ENCODE measurements at places on chromosomes 7 and 10.

GRCh38 chr7:149865437-149865836 is 8.3 kb upstream of the ATP6V0E2 start:
- no peak for DNase-seq

GRCh38 chr7:42144604-42145003 is 92.4 kb downstream of the GLI3 start:
- no peak for DNase-seq

DNA sequence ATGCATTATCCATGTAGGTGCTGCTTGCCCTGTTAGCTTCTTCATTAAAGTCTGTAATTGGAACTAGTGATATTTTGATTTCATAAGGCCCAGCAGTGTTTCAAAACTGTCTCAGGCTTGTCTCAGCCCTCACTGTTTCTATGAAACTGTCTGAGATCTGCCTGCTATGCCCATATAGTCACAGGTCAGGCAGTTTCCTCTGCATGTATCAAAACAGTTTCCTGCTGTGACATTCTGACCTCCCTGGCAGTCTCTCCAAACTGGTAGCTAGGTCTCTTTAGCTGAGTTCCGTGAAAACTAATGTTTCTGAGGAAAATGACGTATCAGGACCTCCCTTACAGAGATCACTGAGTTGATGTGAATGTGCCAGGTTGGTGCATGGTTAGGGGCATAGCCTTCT is 18.9 kb upstream of the SEMA3D start:
- DNase-seq, result no peak

GRCh38 chr7:47332213-47332612 is 249.7 kb downstream of the TNS3 start:
- no peak for DNase-seq

DNA sequence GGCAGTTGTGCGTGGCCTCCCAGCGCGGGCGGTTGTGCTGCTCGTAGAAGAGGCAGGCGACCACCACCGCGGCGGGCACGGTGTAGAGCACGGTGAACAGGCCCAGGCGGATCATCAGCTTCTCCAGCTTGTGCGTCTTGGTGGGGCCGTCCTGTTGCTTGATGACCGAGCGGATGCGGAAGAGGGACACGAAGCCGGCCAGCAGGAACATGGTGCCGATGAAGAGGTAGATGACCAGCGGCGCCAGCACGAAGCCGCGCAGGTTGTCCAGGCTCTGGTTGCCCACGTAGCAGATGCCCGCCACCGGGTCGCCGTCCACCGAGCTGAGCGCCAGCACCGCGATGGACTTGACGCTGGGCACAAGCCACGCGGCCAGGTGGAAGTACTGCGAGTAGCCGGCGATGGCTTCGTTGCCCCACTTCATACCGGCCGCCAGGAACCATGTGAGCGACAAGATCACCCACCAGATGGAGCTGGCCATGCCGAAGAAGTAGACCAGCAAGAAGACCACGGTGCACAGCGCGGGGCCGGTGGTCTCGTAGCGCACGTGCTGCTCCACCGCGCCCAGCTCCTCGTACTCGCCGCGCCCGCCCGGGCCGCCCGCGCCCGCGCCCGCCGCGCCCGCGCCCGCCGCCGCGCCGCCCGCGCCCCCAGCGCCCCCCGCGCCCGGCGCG is 2.2 kb downstream of the FZD8 start:
- DNase-seq, result peak; percentile 37

GRCh38 chr10:14562218-14563075 is 212.2 kb downstream of the FAM107B start:
- DNase-seq, result peak; percentile 59

DNA sequence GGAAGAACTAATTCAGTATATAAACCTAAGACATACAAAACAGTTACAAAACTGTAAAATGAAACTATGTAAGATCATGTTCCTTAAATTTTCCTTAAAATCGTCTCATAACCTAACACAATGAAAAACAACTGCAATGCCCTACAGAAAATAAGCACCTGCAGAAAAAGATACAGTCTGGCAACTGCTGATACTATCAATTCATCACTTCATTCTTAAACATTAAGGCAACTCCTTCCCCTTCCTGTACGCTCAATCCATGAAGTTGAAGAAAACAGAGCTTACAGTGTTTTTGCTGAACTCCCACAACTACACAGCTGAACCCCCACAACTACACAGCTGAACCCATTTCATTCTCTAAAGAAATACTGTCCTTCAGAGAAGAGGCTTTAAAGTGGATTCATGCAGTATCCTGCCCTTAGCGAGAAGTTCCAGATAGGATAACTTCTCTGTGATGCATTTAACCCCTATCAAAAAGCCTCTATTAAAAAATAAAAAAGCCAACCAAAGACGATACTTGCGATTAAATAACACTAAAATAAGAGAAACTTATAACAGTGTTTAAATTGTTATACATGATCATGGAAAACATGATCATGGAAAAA is 50.0 kb downstream of the JMJD1C start:
- no peak for DNase-seq

GRCh38 chr10:126283307-126283706 is 105.0 kb downstream of the ADAM12 start:
- DNase-seq, result no peak

- no peak for DNase-seq
Observed at GRCh38 chr10:1860351-1860750, 123.0 kb upstream of the ADARB2 start.

DNA sequence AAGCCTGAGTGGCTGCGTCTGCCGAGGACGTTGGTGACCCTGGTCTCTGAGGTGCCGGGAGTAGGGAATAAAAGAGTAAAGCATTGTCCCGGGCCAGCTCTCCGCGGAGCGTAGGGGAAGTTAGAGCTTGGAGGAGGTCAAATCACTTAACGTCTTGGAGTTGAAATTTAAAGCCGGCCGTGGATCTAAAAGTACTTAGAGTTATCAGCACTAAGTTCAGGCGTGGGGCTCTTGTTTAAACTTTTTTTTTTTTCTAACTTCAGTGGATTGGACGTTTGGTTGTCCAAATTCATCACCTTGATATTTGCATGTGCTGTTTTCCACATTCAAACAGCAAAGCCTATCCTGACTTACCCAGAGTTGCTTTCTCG is 700 bp downstream of the NIPSNAP2 start:
- DNase-seq, result no peak

DNA sequence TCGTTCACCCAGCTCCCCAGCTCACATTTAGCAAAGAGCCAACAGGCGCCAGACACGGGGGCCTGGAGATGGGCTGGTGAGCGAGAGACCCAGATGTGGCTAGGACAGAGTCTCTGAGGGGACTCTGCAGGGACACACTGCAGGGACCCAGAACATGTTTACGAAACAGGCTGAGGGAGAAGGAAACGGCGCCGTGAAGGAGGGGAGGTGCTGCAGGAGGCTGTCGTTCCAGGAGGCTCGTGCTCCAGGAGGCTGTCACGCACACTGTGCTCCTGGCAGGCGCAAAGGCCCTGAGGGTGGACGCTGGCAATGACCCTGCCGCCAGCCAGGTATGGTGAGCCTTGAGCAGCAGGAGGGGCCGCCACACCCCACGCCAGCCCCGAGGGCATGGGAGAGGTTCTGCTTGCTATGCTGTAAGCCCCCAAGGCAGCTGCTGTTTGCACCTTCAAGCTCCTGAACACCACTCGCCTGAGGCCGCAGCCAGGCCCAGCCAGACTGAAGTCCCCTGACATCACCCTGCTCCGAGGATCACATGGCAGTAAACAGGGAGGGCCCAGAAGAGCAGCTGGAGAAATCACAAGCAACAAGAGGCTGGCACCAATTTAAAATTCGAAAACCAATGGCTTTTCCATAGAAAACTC is 27.3 kb downstream of the ADAP1 start:
- DNase-seq, result no peak

- DNase-seq, result no peak
Observed at GRCh38 chr7:131521651-131522163, 34.7 kb downstream of the PODXL start.

DNA sequence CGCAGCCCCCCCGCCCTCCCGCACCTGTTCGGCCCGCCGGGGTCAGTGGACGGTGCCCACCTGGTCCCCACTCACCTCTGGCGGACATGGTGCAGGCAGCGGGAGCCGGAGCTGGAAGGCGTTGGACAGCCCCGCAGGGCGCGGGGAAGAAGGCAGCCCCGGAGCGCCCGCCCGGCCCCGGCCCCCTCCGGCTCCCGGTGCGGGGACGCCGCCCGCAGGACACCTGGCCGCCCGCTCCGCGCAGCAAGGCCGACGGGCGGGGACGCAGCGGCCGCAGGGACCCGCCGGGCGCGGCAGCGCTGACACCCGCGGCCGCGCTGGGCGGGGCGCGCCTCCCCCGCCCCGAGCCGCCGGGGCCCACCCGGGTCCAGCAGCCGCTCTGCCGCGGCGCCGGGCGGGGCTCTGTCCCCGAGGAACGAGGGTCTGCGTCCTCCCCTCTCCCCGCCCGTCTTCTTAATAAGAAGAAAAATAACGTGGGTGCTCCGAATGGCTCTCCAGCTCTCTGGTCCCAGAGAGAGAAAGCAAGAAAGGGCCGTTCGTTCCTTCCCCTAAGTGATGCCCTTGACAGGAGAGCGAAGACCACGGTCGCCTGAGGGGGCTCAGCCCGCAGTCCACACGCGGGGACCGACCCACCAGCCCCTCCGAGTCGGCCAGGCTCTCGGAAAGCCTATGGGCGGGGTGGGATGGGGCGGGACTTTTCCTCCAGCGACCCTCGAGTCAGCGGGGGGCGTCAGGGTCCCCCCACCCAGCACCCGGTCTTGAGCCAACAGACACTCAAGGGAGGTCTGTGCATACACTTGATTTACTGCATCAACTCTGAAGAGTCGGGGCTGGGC is 53.4 kb upstream of the FHIP2A start:
- peak; percentile 55 for DNase-seq

DNA sequence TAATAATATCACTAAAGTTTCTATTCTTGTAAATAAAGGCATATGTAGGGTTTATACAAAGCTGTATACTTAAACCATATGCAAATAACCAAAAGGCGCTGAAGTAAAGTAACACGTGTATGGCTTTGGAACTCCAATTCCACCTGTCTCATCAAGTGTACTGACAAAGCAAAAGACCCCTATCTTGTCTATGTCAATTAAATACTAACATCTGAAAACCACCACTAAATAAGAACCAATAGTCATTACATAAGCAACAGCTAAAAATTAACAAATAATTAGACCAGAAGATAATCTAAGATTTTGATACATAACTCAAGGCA is 93.9 kb downstream of the KMT2C start:
- DNase-seq, result no peak

- no peak for DNase-seq
Observed at GRCh38 chr10:74293686-74294371, 142.8 kb downstream of the ADK start.

- no peak for DNase-seq
Observed at GRCh38 chr10:61970182-61971002, 68.9 kb downstream of the ARID5B start.

GRCh38 chr10:2619916-2620315 is 447.4 kb upstream of the PFKP start:
- DNase-seq, result no peak

DNA sequence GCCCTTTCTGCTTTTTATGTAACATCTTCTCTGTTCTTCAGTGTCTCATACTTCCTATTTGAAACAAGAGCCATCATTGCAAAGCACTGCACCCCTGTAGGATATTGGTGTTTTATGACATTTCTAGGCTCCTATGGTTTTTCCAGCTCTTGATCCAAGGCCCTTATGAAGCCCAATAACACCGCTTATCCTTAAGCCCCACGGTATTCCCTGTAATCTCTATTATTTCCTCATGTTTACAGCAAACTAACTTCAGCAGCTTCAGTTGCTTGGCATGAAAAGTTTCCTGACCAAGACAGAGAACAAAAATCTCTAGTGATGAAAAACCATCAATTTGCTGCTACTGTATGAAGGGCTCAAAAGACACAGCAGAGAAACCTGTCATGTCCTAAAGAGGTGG is 34.1 kb upstream of the TES start:
- DNase-seq, result no peak

DNA sequence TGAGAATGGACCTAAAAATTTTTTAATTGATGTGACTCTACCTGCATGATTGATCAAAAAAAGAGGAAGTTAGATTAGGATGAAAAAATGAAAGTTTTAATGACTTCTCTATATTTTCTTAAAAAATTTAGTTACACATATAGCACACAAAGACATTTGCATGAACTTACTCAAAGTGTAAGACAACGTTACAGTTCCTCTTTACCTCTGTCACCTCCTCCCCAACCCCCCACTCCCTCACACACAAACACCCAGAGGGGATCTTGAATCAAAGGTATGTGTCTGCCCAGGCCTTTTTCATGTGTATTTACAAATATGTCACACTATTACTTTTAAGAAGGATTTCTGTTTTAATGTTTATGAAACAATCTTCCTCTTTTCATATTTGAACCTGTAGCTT is 20.6 kb upstream of the CDCA7L start:
- DNase-seq, result no peak

- DNase-seq, result no peak
Observed at GRCh38 chr10:95565336-95565735, 4.2 kb upstream of the SORBS1 start.

GRCh38 chr10:1685699-1686490 is 51.4 kb downstream of the ADARB2 start:
- DNase-seq, result peak; percentile 76

GRCh38 chr10:58972576-58973234 is 203.7 kb upstream of the PHYHIPL start:
- no peak for DNase-seq

GRCh38 chr7:46558482-46559193 is 637.6 kb upstream of the IGFBP3 start:
- DNase-seq, result peak; percentile 88

- no peak for DNase-seq
Observed at GRCh38 chr10:28897617-28898464, 220.5 kb downstream of the BAMBI start.

GRCh38 chr7:72080341-72080766 is 331.8 kb downstream of the CALN1 start:
- no peak for DNase-seq

DNA sequence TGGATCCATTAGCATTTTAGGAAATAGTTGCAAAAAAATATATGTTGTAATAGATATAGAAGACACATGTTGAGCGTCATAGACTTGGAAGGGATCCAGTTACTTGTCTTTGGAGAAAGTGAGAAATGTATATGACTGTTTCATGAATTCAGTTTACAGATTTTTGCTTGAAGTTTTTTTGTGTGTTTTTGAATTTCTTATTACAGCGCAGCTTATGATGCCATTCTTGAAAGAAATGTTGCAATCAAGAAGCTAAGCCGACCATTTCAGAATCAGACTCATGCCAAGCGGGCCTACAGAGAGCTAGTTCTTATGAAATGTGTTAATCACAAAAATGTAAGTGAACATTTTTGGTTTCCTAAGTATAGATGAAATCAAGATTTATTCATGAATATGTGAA is 98.2 kb downstream of the MAPK8 start:
- DNase-seq, result no peak

GRCh38 chr10:50625649-50626132 is 1.9 kb upstream of the SGMS1 start:
- no peak for DNase-seq

DNA sequence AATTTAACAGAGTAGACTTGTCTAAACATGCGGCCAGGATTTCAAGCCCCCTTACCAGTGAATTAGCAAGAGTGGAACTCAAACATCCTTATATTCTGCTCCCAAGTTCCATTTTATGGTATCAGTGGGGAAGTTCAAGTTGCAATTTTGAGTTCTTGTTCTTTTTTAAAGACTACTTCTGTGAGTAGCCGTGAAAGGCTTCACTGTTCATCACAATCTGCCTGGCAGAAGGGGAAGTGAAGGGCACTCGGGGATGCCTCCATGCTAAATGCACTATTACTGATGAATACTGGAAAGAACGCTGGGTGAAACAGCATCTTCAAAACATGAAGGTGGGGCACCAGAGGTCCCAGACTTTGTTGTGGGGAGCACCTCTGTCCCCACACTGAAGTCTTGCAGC is 22.4 kb upstream of the FGL2 start:
- DNase-seq, result no peak

Data from large intestine (tissue), 12 donors.